Keratinocyte (primary cell): ENCODE measurements at places on chromosomes 7 and 10.

- no peaks in the 10 kb centered on the region for H3K36me3 ChIP-seq
- H3K27ac ChIP-seq, result no peak overlapping the region
- H3K4me1 ChIP-seq, result no peaks in the 10 kb centered on the region
Measured at GRCh38 chr7:66460921-66461361, 167.7 kb upstream of the KCTD7 start.

GRCh38 chr10:106278383-106278782 lies 886.1 kb downstream of the SORCS1 start:
- H3K27ac ChIP-seq, result no peak overlapping the region
- no peaks in the 10 kb centered on the region for H3K36me3 ChIP-seq
- H3K4me3 ChIP-seq, result no peak overlapping the region
- no peaks in the 10 kb centered on the region for H3K4me1 ChIP-seq
- DNase-seq, result no peak
- no peaks in the 10 kb centered on the region for H3K27me3 ChIP-seq

DNA sequence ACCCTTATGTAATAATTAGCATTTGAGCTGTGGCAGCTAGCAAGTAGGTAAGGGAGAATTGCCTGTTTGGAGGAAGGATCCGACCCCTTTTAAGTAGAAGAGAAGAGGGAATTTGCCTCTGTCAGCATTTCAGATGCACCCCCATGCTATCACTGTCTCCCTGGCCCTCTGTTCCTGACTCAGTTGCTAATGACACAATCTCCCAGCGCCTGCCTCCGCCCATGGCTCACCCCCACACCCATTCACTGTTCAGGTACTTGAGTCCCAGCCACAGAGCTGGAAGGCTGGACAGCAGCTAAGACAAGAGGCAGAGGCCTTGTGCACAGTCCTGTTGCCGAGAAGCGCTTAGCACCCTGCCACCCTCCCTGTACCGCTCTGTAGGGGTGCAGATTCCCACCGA lies 512.3 kb upstream of the GALNT17 start:
- H3K27ac ChIP-seq, result no peak overlapping the region
- H3K36me3 ChIP-seq, result no peaks in the 10 kb centered on the region
- H3K27me3 ChIP-seq, result no peaks in the 10 kb centered on the region
- no peak overlapping the region for H3K4me3 ChIP-seq
- no peak for DNase-seq

DNA sequence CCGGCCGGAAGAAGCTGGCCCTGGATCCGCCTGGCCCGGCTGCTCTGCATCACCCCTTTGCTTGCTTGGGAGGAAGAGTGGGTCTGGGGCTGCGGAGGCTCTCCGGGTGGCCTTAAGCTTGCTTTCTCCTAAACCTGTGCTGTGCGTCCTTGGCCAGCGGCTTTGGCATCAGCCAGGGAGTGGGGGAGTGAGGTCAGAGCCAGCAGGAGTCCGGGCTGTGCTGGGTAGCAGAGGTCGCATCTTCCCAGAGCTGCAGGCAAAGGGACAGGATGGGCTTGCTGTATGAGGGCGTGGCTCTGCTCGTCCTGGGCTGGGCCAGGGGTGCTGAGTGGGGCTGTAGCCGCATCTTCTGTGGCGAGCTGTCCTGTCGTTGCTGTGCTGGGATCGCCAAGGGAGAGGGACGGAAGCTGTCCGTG lies 21.1 kb downstream of the BNIP3 start:
- H3K27me3 ChIP-seq, result no peaks in the 10 kb centered on the region
- no peaks in the 10 kb centered on the region for H3K4me1 ChIP-seq
- DNase-seq, result no peak
- peaks cover 26% of the 10 kb centered on the region for H3K36me3 ChIP-seq
- H3K27ac ChIP-seq, result no peak overlapping the region

DNA sequence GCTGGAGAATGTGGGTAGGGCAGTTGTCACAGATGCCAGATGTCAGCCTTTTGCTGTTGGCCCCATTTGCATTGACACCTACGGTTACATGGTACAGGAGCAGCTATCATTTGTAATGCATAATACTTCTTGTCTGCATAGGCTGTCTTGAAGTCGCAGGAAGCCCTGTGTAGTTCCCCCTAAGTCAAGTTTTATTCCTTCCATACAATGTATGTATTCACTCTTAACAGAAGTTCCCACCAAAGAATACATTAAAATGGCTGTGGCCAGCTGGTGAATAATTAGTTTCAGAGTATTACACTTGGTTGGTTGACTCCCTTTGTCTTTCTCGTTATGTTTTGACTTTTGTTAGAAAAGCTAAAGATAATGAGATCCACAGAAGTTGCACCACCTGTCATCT lies 1169.0 kb downstream of the REEP3 start:
- no peak for DNase-seq
- H3K4me3 ChIP-seq, result no peak overlapping the region
- no peaks in the 10 kb centered on the region for H3K27me3 ChIP-seq
- H3K4me1 ChIP-seq, result no peaks in the 10 kb centered on the region
- no peak overlapping the region for H3K27ac ChIP-seq
